ENCODE measurements at places on chromosomes 4 and X. TPM values are rescaled to one million over a fixed set of nuclear protein-coding genes. Genes with fewer than 3 reads are reported as not detected.

DNA sequence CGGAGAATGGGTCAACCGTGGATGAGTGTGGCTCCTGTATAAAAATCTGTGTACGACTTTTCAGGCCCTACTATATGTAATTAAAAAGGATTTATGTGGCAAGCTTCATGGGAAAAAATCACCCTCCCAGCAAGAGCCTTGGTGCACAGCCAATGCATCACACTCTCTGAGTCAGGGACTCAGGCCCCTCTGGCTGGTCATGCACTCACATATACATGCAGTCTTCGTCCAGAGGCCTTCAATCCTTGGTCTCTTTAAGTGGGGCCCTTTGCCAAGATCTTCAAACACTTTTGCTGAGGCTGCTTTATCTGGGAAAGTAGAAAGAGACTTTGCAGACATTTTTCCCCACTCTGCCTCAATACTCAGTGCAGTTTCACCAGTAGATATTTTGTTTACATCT lies 311.4 kb upstream of the FSTL5 start:
- no peak for DNase-seq

DNA sequence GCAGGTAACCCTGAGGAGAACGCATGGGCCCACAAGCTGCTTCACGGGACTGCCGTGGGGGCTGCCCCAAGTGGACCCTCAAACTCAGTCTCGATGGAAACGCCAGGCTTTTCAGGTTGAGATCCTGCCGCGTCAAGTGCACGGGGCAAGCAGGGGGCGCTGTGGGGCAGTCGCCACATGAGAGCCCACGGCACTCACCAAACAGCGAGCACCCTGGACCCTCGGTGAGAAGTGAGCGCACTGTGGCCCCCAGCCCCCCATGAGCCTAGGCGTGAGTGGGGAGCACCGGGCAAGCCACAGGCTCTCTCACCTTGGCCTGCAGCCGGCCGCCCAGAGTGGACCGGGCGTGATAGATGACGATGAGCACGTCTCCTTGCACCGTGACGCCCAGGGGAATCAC lies 50.9 kb upstream of the CPLX1 start:
- DNase-seq, result no peak

DNA sequence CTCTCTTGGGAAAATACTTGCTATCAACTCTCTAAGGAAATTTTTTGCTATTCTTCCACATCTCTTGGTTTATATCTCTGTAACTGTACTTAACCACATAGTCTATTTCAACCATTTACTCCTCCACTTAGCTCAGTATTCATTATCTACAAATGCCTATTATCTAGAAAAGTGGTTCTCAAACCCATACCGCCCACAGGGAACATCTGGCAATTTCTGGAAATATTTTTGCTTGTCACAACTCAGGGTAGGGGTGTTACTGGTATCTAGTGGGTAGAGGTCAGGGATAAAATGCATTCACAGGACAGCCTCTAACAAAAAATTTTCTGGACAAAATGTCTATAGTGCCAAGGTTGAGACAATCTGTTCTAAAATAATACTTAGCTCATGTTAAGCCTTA lies 14.4 kb downstream of the ATRX start:
- no peak for DNase-seq

DNA sequence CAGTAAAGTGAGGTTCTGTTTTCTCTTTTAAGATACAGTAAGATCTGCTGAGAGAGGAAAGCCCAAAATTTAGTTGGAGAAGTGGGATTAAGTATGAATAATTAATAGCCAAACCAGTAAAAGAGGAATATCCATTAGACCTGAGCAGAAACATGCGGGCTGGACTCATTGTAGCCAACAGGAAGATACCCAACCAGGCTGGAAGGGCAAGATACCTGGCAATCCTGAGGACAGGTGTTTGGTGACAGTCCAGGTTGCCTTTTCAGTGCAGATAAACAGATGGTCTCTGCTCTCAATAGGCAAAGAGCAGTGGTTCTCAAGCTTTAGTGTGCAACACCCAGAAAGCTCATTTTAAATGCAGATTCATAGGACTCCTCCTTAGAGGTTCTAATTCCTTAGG lies 980.8 kb upstream of the GRID2 start:
- no peak for DNase-seq

GRCh38 chr4:109708990-109709389 lies 5.7 kb upstream of the CASP6 start:
- DNase-seq, result no peak

The ZBTB49 gene
- 5.8 TPM for total RNA-seq

The OTUD6A gene
- not detected for total RNA-seq
